Naive thymus-derived CD8-positive, alpha-beta T cell (primary cell): ENCODE measurements at places on chromosomes 1 and 21.
A peak's percentile ranks its signal among the peaks of the same experiment; 100 is the strongest.

GRCh38 chr1:99755664-99756063 lies 10.8 kb downstream of the FRRS1 start:
- no peak for DNase-seq

DNA sequence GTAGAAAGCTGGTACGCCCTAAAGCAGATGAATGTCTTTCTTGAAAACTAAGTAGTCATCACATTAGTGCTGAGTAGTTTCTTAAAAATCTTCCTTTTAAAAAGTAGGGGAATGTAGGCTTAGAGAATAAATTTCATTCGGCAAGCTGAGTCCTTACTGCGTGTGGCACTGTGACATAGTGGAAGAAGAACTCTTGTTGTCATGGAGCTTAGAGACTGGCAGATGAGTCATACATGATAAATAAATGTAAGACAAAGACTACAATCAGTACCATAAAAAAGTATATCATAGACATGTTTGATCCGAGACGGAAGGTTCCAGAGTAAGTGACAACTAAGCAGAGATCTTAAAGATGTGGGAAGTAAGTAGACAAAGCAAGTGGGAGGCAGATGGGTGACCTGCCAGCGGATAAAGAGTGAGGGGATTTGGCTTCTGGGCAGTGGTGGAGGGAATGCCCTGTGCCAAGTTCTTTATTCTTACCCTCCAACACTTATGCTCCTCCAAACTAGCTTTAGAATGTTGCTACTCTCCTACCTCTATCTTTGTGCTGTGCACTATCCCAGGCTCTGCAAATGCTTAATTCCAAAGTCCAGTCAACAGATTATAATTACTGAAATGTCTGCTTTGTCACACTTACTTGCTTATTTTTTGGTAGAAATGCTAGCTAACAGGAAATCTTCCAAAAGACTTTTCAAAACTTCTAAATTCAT lies 608.5 kb upstream of the USP24 start:
- no peak for DNase-seq

DNA sequence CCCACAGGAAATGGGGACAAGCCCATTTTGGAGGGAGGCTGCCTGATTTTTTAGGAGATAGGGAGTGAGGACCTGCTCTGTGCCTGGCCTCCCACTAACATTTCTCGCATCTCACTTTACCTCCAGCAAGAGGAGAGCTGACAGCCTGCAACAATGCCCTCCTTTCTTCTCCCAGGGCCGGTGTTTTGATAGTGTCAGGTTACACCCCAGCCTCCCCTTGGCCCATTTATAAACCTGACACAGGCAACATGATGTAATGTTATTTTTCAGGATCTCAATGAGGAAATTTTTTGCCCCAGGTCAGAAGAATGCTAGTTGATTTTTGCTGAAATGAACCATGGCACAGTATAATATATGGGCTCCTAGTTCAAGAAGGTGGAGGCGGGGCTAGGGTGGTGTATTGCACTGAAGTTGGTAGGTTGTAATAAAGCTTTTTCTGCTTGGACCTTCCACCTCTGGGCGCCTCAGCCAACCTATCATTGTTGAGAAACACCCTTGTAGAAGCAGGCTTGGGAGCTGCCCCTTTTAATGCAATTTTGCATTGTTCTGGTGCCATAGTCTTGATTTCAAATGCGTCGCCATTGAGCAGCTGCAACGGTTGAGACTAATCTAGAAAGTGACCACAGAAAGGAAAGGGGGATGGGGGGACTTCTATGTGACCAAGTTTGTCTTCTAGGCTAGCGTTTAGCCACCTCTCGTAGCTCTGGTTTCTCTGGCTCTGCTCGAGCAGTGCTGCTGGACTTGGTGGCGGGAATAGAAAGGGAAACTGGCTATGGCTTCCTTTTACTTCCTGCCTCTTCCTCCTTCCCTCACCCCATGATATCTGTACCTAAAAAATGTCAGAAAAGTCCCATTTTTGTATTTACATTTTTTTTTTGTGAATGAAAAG lies 53.0 kb downstream of the PBX1 start:
- DNase-seq, result no peak

- no peak for DNase-seq
Observed at GRCh38 chr21:28725396-28725795, 267.3 kb downstream of the LTN1 start.

DNA sequence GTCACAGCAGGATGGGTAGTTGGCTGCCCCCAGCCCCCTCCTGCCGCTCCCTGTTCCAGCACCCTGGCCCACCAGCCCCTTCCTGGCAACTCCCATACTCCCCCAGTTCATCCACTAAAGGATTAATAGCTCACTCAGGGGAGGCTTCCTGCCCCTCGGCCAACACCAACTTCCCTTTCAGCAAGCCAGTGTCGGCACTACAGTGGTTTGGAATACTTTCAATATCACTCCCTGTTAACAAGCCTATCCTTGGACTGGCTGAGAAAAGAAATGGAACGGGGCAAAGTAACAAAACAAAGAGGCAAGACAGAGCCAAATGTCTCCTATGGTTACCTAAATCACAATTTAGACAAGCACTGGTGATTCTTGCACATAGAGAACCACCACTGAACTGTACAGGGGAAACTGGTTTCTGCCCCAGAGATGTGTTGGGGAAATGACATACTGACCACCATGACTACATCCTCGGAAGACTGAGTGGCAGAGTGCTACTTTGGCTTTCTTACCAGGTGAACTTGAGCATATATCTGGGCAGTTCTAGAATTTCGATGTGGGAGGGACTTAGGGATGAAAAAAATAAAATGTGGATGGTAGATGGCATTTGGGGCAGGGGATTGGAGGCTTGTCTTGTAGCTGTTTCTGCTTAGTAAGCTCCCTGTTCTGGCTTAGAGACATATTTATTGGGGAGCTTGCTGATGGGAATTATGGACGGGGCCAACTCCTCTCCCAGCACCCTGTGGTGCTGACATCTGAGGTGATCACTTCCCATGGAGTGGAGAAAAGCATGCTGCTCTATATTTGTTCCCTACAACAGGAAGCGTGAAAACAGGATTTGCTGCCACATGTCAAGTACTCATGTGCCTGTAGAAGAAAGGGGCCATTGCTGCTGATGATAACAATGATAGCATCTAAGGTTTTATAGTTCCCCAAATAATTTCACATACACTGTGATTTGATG lies 7.1 kb upstream of the CAPN2 start:
- DNase-seq, result no peak

- DNase-seq, result no peak
Observed at GRCh38 chr1:4931486-4931885, 277.1 kb downstream of the AJAP1 start.

- DNase-seq, result no peak
Observed at GRCh38 chr1:230352537-230352936, 73.6 kb downstream of the PGBD5 start.

DNA sequence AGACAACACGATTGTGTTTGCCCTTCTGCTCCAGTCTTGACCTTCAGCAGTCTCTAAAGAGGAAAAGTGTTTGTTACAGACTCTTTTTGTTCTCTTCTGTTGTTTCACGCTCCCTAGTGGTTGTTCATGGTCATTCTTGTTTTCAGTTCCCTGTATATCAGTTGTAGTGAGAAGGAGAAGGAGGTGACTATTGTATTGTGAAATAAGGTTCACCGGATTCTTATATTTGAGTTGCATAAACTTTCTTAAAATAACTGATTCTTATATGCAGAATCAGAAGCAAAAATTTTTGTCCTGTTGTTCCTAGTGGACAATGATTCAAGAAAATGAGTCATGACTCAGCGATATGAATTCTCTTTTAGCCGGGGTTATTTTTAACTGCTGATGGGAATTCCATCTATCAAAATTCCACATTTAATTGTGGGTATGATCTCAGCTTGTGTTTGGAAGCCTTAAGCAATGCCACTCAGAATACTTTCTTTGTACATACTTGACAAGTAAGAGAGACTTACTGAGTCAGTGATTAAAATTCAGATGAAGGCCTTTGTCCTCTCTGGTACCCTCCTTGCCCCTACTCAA lies 152.2 kb downstream of the CLEC20A start:
- DNase-seq, result no peak

- no peak for DNase-seq
Observed at GRCh38 chr1:183404476-183404875, 13.7 kb downstream of the NMNAT2 start.

GRCh38 chr1:14578156-14578555 lies 20.3 kb upstream of the KAZN start:
- DNase-seq, result no peak

DNA sequence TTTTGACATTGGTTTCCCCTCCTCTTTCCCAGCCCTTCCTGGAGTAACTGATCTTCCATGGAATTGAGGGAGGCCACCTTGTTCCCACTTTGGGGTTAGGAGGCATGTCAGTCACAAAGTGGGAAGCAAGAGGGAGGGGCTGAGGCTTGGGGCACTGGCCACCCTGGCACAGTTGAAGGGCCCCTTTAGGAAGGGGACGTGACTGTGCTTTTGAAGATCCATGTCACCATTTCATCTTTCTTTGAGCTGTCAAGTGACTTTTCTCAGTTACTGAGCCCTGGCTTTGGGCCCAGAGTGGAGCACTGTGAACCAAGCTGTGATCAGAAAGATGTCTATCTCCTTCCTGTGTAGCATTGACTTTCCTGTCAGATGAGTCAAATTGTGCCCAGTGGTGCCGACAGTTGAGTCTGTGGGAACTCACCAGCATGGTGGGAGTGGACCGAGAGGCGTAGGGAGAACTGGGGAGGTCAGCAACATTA lies 38.5 kb upstream of the TDRD10 start:
- DNase-seq, result peak; percentile 17

GRCh38 chr1:21289700-21290545 lies at the start of gene ECE1:
ECE1 (minus strand) TSS chr1:21290463; CDS start chr1:21290414, 49 bp downstream.
- peak; percentile 61 for DNase-seq

- DNase-seq, result no peak
Observed at GRCh38 chr1:231194476-231194842, 32.6 kb downstream of the TRIM67 start.

DNA sequence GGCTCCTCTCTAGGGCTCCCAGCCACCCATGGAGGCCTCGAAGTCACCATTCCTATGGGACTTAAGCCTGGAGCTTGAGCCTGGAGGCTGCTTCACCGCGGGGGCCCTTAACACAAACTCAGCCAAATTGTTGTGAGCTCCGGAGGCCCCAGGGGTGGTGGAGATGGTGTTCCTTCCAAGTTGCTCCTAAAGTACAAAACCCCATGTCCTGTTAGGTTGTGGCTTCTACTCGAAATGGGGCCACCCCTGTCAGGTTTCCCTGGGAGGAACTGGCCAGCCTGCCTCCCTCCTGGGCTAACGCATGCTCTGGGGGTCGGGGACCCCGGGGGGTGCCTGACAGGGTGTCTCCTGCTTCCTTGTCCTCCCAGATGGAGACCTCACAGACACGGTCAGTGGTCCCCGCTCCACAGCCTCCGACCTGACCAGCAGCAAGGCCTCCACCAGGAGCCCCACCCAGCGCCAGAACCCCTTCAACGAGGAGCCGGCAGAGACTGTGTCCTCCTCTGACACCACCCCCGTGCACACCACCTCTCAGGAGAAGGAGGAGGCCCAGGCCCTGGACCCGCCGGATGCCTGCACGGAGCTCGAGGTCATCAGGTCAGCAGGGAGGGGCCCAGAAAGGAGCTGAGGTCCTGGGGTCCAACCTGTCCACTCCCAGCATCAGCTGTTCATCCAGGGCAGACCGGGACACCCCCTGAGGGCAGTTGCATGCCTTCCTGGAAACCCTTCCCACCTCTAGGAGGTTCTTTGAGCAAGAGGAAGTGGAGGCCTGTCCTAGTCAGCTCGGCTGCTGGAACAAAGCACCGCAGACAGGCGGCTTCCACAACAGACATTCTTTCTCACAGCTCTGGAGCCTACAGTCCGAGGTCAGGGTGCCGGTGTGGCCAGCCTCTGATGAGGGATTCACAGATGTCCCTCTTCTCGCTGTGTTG lies 10.8 kb upstream of the SLC25A34 start:
- no peak for DNase-seq

GRCh38 chr1:15734296-15734695 lies 1.8 kb upstream of the SLC25A34 start:
- no peak for DNase-seq

GRCh38 chr1:109969146-109969829 lies 15.3 kb upstream of the AHCYL1 start:
- no peak for DNase-seq

- DNase-seq, result peak; percentile 87
Observed at GRCh38 chr1:111471012-111471411, 2.8 kb upstream of the C1orf162 start.

DNA sequence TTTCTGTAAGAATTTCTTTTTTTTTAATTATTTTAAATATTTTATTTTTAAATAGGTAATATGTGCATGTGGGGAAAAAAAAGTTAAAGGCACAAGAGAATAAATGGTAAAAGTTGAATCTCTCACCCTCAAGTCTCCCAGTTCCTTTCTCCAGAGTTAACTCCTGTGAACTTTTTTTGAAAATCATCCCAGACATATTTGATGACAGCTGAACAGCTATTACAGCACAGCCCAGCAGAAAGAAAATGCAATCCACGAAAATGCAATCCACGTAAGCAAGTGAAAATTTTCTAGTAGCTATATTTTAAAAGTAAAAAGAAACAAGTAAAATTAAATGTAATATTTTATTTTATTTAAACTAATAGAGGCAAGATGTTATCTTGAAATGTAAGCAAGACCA lies 310.0 kb upstream of the RUNX1 start:
- DNase-seq, result no peak

- DNase-seq, result no peak
Observed at GRCh38 chr1:89873288-89873687, 52.5 kb downstream of the LRRC8D start.

- no peak for DNase-seq
Observed at GRCh38 chr1:82614090-82614489, 813.4 kb downstream of the ADGRL2 start.

DNA sequence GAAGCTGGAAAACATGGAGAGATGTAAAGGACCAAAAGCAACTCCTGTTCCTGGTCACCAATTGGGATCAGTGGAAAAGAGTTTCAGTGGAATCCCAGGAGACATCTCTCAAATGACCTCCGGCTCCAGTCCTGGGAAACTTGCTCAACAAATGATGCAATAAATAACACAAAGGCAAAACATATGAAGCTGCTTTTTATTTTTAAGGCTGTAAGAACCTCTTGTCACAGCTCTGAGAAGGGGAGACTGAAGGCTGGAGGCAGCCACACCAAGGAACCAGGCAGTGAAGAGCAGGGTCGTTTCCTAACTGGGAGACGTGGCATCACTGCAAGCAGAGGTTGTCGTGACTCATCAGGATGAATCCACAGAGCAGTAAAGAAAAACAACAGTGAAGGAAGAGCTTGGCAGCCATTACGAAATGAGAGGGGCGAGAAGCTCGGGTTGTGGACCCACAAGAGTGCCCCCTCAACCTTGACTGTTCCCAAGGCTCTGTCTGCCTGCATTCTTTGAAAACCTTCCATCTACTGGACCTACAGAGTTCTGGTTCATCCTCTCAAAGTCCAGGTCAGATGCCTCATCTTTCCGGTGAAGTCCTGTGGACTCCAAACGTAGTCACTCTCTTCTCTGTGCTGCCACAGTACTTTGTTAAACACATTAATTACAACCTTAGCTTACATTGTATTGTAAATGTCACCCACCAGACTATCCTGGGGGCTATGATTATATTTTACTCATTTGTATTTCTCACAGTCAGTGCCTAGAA lies 32.1 kb downstream of the JAK1 start:
- DNase-seq, result no peak
